NCI-H187 (cell line): ENCODE measurements at places on chromosomes 5 and 9.
A peak's percentile ranks its signal among the peaks of the same experiment; 100 is the strongest.

GRCh38 chr5:93607367-93608258 is 24.6 kb downstream of the NR2F1 start:
- no peak for DNase-seq

DNA sequence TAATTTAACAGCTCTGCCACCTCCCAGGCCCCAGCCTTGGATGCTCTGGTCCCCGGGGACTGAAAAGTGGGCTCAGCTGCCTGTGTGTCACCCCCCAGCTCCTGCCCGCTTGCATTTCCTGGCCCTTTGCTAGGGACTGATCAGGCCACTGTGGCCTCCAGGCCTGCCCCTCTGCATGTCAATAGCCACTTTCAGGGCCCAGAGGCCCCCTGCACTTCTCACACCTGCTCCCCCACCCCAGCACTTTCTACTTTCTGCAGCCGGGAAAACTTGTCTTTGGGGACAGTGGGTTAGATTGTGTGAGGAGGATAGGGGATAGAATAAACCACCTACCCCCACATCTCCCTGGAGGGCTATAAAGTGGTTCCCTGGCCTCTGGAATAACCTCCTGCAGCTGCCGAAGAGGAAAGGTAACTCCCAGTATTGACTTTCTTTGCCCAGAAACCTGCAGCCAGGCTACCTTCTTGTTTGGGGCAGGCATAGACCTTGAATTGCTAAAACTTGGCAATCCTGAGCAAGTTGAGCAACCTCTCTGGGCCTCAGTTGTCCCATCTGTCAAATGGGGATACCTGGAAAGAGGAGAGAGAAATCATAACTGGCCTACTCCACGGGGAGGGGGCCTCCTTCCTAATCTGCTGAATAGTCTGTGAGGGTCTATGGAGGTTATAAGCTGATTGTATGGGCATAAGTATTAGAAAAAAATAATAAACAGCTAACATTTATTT is 7.8 kb downstream of the AIF1L start:
- no peak for DNase-seq

DNA sequence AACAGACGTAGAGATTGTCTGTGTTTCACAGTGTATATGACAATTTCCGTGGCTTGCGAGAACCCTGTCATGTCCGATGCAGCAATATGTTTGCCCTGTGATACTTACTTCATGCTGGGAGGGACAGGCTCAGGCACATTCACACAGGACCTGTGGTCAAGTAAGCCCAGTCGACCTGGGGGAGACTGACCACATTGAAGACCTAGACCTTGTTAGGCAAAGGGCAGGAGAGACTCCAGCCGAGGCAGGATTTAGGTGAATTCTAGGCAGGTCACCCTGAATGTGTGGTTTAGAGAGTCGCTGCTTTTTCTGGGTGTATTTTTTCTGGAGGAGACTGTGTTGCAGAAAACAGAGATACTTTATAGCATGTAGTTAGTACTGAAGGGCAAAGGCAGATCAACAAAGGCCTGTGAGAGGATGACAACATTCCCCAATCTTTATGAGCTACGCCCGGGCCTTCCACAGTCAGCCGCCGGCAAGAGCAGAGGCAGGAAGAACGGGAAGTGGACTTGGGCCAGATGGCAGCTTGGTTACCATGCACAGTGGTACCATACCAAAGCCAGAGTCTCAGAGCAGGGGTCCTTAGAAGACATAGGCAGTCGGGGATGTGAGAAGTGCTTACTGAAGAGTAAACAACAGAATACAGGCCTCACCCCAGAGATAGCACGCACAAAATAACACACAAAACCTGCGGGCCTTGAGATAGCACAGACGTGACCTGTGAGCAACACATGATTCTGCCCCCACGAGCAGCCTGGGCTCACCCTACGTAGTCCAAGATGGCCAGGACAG is 220.7 kb downstream of the CACNA1B start:
- DNase-seq, result no peak

GRCh38 chr5:172603251-172603806 is 37.7 kb upstream of the NEURL1B start:
- DNase-seq, result no peak

- DNase-seq, result no peak
Measured at GRCh38 chr5:170353961-170354360, 35.2 kb downstream of the KCNMB1 start.

- DNase-seq, result no peak
Measured at GRCh38 chr5:82613891-82614290, 335.7 kb upstream of the RPS23 start.

DNA sequence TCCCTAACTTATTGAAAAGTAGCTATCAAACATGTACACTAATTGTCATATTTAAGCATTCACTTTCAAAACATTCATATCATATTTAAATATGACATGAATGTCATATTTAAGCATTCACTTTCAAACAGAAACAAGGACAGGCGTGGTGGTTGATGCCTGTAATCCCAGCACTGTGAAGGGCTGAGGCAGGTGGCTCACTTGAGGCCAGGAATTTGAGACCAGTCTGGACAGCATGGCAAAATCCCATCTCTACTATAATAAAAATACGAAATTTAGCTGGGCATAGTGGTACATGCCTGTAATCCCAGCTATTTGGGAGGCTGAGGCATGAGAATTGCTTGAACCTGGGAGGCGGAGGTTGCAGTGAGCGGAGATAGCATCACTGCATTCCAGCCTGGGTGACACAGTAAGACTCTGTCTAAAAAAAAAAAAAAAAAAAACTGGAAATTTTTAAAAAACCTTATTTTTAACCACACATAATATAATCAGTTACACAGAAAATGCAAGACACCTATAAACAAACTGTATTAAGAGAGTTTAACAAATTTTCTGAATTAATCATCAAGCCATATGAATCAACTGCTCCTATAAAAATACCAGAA is 88.1 kb downstream of the LPAR1 start:
- no peak for DNase-seq

GRCh38 chr5:100432741-100433140 is 102.4 kb upstream of the FAM174A start:
- DNase-seq, result no peak

DNA sequence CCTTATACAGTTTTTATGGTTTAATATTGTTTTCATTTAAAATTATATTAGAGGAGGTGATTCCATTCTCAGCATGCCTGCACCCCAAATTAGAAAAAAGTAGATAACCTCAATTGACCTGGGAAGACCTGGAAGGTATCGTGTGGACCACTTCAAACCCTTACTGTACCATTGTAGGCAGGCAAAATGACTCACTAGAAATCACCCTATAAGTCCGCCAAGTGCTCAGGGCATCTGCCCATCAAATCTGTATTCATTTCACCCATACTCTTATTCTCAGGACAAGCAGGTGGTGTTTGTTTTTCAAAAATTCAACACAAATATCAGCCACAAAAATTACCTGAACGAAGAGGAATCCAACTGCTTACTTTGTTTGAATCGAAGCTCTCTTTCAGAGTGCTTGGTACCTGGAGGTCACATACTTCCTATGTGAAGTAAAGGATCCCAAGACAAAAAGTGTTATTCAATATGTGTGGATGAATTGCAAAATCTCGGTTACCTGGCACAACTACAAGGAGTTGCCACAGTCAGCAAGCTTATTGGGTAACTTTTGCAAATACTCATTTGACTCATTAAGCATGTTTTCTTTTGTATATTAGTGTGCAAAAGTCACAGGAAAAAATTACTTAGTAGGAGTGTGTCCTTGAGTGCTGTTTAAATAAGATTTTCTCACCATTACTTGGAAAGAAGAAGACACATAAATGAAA is 216.2 kb downstream of the ENC1 start:
- no peak for DNase-seq

GRCh38 chr9:4984621-4985385 is at the start of gene JAK2:
Gene JAK2, plus strand, starts transcription at chr9:4985272. Its CDS starts 36,716 bp downstream, at chr9:5021988.
- DNase-seq, result peak; percentile 41

DNA sequence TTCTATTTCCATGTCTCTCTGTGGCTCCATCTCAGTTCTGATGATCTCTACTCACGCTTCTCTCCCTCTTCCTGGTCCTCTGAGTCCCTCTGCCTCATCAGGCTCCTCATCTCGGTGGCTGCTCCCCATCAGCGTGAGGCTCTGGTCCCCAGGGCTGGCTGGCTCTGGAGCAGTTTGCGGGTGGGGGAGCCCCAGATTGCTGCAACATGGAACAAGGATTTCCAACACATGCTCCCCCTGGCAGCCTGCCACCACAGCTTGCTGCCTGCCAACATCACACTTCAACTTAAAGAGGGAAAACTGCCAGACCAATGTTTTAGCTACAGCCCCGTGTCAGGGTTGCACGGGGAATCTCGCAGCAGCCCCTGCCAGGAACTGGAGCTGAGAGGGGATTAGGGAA is 77.2 kb upstream of the NEK6 start:
- DNase-seq, result no peak

DNA sequence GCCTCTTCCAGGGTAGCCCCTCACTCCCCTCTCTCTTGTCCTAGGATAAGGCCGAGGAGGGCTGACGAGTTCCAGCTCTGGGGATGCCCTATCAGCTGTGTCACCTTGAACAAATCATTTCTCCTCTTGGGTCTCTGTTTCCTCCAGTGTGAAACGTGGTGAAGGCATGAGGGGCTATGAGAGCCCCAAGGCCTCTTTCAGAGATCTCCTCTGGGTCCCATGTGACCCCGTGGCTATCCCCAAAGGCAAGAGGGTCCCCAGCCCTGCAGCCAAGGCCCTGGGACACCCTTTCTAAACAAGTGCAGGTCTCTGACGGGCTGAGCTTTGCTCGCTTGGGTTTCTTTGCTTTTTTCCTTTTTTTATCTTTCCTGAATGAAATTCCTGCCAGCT is 25.5 kb upstream of the SPTLC1 start:
- DNase-seq, result no peak

- DNase-seq, result no peak
Measured at GRCh38 chr5:180305481-180305880, 13.6 kb upstream of the MAPK9 start.

DNA sequence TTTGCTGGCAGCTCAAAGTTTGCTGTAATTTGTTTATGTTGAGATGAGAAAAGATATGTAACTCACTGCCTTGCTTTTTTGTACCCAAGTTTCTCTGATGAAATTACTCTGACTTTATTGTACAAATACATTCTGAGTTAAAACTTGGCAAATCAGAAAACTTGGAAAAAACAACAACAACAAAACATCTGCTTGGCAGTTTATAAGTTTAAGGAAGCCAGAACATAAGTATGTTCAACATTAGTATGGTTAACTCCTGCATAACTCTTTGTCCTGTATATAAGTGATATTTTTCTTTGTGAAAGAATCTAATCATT is 233.1 kb downstream of the MAST4 start:
- no peak for DNase-seq

DNA sequence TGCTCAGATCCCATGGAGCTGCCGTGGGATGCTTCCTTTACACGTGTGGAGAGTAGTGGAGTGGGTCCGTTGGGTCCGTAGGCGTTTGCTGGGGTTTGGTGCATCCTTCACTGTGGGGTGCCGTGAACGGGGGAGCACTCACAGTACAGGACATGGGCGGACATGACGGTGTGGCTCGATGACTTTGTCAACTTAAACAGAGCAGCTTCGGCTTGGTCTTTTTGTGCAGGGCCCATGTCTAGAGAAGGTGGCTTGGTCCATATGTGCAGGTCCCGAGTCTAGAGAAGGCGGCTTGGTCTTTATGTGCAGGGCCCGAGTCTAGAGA is 26.4 kb upstream of the EXOC3 start:
- DNase-seq, result no peak

GRCh38 chr9:126708178-126708577 is 94.5 kb downstream of the LMX1B start:
- DNase-seq, result no peak

DNA sequence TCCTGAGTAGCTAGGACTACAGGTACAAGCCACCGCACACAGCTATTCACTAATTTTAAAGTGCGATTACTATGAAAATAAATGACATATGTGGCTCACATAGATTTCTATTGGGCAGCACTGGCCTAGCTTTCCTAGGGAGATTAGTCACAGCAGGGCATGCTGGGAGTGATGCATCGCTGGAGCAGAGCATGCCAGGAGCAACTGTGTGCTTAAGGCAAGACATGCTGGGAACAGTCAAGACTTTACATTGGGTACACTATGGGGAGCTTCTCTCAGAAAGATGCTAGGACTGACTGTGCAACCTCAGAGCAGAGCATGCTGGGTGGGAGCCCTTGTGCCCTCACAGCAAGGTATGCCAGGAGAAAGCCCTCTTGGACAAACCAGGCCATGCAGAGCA is 9.3 kb downstream of the ST6GALNAC6 start:
- no peak for DNase-seq

GRCh38 chr5:160960592-160960991 is 108.6 kb upstream of the ATP10B start:
- DNase-seq, result no peak

DNA sequence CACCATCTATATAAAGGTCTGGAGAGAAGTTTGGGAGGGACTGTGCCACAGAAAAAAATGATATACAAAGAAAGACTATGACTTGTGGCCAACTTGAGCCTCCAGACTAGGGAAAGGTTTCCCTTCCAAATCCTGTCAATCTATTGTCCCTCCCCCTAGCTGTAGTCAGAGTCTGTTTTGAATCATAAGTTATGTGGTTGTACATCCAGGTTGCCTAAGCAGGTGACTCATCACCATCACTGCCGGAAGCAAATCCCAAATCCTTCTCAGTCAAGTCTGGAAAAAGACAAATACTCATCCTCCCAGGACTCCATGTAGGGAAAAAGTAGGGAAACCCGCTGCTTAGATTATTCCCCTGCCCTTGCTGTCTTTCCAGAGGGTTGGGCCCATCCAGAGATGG is 235.7 kb downstream of the CDK5RAP2 start:
- DNase-seq, result no peak

DNA sequence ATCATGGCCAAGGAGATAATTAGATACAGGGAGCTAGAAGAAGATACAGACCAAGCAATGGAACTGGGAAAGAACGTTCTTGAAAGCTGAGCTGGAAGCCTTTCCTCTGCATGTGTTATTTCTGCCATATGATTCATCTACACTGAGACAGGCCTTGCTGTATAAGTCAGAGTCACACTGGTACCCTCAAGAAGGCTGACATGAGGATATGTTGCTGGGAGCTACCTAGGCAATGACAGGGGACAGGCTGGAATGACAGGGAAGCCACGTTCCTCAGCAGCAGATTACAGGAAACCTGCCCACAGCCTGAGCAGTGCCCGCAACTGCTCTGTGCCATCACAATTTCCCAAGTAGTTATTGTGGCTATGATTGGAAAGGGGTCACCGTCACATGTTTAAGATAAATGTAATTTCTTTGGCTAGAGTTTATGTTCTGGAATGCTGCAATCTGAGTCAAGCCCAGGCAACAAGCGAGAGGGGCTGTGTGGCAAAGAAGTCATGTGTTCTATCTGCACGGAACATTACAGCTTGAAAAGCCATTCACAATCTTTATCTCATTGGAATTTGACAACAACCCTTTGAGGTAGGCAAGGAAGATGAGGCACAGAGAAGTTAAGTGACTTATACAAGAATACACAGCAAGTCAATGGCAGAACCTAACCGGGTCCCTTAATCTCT is 108.2 kb downstream of the TTLL11 start:
- DNase-seq, result no peak

DNA sequence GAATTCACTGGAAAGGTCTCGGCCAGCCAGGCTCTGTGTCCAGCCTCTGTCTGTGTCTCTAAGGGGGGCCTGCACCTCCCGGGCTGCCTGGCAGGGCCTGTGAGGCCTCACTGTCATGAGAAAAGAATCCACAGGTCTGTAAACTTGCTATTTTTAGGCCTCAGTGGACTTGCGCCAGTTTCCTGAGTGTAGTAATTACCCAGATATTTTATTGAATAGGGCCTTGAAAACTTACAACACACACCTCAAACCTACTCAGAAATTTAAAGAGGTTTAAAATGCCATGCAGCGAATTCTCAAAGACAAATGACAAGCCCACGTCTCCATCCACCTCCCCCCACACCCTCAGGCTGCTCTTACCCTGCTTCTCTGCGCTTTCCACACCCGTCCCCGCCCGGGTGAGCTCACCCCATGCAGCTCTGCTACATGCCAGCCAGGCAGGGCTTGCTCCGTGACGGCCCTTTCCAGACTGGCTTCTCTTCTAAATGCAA is 8.8 kb upstream of the TENT4A start:
- no peak for DNase-seq
